ENCODE measurements at places on chromosomes 4 and X. TPM values are rescaled to one million over a fixed set of nuclear protein-coding genes. Genes with fewer than 3 reads are reported as not detected.

DNA sequence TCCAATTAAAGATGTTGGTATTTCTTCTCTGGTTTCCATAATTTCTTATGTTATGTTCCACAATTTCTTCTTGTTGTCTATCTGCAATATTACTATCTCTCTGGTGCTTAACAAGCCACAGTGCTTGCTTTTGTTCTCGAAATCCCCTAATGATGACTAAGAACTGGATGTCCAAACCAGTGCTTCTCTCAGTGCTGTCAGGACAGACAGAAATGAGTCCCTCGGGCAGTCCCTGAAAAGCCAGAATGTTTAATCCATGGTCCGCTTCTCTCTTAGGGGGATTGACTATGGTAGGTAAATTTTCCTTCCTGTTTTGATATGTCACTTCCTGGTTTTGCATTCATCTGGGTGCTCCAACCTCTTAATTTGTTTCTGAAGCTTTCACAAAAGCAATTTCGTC, 321.6 kb upstream of the PCDH10 start:
- no peak for DNase-seq

- peak; percentile 68 for DNase-seq
Observed at GRCh38 chrX:47093248-47093647, 15.0 kb downstream of the RGN start.

DNA sequence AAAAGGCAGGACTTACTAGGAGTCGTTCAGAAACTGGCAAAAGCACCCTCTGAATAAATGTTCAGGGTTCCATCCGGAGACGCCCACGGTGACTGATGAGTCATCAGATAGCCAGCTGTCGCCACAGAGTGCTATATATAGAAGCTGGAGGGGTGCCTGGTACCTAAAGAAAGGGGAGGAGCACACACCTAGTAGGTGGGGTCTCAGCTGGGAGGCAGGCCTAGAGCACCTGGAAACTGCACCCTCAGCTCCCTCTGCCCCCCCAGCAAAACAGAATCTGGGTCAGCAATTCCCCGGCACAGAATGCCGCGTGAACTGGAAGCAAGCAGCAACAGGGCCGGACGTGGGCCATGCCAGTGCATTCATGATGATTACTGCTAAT, 242.0 kb downstream of the BCOR start:
- no peak for DNase-seq

Gene PLK4
- 1.2 TPM for polyA plus RNA-seq

- peak; percentile 76 for DNase-seq
Observed at GRCh38 chr4:17324386-17324830, 187.5 kb downstream of the QDPR start.

Gene ATP2B3
- not detected for polyA plus RNA-seq

- DNase-seq, result no peak
Observed at GRCh38 chrX:101383679-101384205, 2.2 kb downstream of the BTK start.

- DNase-seq, result no peak
Observed at GRCh38 chrX:5979338-5979737, 249.3 kb downstream of the NLGN4X start.

GRCh38 chr4:48836658-48837057, 5.8 kb downstream of the OCIAD1 start:
- DNase-seq, result no peak

DNA sequence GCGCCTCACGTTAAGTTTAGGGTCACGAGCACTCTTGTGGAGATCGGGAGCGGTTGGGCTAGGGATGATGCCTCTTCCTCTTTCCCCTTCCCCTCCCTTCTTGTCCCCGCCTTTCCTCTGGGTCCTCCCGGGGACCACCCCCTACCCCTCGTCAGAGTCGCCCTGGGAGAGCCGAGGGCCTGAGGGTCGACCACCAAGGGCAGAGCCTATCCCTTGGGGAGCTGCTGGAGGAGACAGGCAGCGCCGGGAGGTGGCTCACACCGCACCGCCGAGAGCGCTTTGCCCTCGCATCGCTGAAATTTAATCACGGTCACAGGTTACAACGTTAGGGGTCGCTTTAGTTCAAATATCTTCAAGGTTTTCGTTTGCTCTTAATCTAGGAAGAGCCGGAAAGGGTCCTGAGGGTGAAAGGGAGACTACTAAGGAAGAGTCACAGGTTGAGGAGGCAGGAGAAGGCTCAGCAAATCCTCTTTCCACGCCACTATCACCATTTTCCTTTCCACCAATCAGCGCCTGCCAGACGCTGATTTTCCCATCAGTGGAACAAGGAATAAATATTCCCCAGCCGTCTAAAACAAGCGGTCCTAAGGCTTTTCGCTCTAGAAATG, 528 bp upstream of the SNCA start:
- peak; percentile 87 for DNase-seq

Gene GATA1
- 0.63 TPM for polyA plus RNA-seq

DNA sequence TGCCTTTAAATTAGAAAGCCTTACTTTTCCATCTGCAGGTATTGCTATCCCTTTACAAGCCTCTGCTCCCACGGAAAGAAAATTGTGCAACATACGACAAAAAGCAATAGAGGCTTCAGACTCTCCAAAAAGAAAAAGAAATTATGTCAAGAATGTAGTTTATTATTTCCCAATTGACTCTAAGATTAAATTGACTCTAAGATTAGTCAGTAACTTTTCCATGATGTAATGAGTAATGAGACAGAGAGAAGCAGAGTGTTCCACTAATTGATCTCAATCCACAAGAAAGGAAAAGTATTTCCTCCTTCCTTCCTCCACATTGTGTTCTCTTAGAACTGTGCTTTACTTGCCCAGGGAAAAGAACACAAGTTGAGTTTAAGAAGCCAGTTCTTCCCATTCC, 345.7 kb upstream of the HS3ST1 start:
- DNase-seq, result no peak

- no peak for DNase-seq
Observed at GRCh38 chrX:14802943-14803710, 69.7 kb downstream of the FANCB start.

Gene PRDM5
- 3.3 TPM for polyA plus RNA-seq

- DNase-seq, result no peak
Observed at GRCh38 chr4:6334203-6334887, 64.7 kb downstream of the WFS1 start.

DNA sequence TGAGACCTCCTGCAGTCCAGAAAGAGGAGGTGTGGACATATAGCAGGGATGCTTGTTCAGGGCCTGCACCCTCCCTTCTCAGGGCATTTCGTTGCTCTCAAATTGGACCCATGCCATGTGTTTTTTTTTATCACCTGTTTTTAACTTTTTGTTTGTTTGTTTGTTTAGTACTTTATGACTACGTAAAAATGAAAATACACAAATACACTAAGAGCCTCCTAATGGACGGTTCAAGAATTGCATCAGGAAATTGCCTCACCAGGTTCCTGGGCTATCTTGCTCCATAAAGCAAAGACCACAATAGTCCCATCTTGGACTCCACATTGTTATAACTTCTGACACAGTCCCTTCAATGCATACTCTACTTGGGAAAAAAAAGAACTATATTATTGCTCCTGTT, 1685.9 kb upstream of the TENM3 start:
- DNase-seq, result no peak

DNA sequence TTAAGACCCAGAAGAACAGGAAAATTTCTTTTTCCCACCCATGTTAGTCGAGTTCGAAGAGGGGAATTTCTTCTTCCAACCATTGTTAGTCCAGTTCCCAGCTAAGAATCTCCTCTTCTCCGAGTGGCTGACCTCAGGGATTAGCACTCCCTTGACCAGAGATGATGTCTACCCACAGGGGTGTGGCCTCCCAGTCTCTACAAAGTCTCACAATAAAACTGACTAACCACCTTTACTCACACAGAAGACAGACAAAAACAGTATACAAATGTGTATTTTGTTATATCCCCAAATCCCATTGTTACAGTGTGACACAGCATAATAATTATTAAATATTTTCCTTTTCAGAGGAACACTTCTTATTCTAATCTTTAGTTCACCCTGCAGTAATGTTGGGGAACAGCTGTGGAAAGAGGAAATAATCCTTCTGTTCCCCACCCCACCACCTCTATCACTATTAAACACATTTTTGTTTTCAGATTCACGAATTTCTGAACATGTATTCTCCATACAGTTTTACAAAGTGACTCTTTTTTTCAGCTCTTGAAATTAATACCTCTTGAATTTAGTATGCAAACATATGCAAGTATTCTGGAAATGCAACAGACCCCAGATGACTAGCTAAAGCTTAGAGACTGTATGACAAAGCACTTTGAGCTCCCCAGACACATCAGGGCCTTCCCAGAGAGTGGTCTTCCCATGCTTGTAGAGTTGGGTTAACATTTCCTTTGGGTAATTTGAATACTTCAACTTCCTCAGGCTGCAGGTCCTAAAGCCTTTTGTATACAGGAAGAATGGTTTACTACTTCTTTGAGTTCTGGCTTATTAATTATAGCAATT, 62.5 kb upstream of the NFKB1 start:
- no peak for DNase-seq

- peak; percentile 93 for DNase-seq
Observed at GRCh38 chrX:37349221-37350033, at the start of gene PRRG1. TSS of gene PRRG1 (plus strand) at chrX:37349364. CDS start at chrX:37406250, 56,886 bp downstream.

Gene CACNA1F
- polyA plus RNA-seq, result 0.41 TPM

Gene MEPE
- 0.02 TPM for polyA plus RNA-seq

Gene SPIN4
- 2.4 TPM for polyA plus RNA-seq

DNA sequence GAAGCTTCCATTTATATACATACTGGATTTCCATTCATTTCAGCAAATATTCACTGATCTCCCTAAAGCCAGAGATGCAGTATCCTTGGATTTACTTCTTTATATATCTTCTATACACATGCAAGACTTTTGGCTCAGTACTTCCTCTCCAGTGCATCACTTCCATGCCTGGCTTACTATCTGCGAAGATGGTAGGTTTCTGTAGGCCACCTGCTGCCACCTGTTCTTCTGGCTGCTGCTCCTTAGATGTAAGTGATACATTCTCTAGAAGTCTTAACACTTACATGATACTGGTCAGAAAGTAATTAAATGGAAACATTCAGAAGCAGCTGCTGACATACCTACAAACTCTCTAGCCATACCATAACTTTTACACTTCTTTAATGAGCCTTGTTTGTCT, 48.9 kb downstream of the TBC1D9 start:
- DNase-seq, result no peak

Gene GSTCD
- polyA plus RNA-seq, result 2.9 TPM

GRCh38 chr4:6422866-6423265, 49.5 kb downstream of the PPP2R2C start:
- no peak for DNase-seq

DNA sequence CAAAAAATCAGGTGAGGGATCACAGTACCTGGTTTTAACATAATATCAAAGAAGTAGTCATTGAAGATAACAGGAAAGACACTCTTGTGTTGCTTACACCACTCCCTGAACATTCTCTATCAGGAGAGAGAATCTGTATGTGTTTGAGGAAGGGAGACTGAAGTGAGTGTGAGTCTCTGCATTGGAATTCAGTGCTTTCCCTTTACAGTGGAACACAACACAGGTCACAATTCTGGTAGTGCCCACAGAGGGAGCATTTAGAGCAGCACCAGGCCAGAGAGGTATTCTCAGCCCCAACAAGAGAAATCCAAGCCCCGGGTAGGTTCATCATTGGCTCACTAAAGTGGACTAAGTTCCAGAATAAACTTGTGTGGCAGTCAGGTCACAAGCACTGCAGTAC, 64.7 kb upstream of the UBQLN2 start:
- DNase-seq, result no peak

GRCh38 chrX:115939070-115939469, 231.5 kb upstream of the AGTR2 start:
- no peak for DNase-seq

DNA sequence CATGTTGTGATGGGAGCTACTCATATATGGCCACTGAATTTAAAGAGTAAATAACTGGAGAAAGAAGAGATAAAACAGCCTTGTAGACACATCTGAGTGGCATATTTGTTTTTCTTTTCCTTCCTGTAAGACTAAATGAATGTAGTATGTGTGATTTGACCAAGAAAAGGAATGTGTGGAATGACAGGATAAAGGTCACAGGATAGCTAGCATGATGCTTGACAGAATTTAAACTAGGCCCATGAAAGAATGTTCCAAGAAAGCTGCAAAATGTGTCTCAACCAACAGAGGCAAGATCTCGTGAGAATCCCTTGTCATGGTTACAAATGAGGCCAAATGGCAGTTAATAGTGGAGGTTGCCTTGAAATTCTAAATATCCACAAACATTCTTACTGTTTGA, 137.0 kb downstream of the KCNIP4 start:
- DNase-seq, result no peak

GRCh38 chrX:136162827-136163570, 15.7 kb downstream of the FHL1 start:
- peak; percentile 29 for DNase-seq

Gene TNMD
- not detected for polyA plus RNA-seq

DNA sequence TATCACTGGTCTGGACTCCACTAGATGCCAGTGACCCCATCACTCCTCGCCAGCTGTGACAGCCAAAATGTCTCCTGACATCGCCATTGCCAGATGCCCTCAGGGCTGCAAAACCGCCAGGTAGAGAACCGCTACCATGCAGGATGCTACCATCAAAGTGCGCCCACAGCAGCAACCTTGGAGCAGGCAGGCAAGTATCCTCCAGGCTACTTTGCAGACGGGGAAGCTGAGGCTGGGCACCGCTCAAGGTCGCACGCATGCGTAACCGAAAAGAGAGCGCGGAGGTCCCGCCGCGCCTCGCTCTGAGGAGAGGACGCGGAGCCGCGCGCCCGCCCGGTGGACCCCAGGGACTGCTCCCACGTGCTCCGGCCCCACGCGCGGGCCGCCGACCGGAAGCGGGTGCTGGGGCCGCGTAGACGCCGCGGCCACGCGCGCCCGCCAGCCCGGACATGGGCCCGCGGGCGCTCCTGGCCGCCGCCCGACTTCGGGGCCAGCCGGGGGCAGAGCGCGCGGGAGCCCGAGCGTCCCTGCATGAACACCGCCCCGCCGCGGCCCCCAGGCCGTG, at the start of gene STS:
Gene STS (plus strand): TSS at position 300 of the 565 bp plus-strand sequence. CDS start 105,488 bp downstream, outside the sequence.
- no peak for DNase-seq

GRCh38 chr4:185878633-185879032, 66.6 kb upstream of the SORBS2 start:
- DNase-seq, result no peak

- DNase-seq, result peak; percentile 84
Observed at GRCh38 chrX:134171661-134172587, 65.1 kb upstream of the CCDC160 start.

DNA sequence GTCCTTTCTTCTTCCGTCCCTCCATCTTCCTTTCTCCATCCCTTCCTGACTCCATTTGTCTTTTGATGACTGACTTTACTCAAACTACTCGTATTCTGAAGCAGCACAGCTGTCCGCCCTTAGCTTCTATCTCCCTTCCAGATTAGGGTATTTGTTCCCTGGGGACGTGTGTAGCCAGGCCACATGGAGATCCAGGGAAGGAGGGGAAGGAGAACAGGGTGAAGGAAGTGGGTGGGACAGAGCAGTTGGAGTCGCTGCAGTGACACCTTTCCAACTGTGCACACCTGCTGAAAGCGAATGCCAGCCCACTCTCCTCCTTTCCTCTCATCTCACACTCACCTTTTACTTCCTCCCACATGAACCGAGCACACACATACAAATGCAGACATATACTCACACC, 323.8 kb downstream of the DCTD start:
- no peak for DNase-seq

- no peak for DNase-seq
Observed at GRCh38 chr4:162360369-162361149, 196.8 kb upstream of the FSTL5 start.

Gene DHX15
- polyA plus RNA-seq, result 60.3 TPM

GRCh38 chrX:115889121-115889890, 281.2 kb upstream of the AGTR2 start:
- DNase-seq, result no peak

Gene CHIC2
- 12.6 TPM for polyA plus RNA-seq

Gene FAM53A
- polyA plus RNA-seq, result 1.4 TPM

All from lung (tissue), 17 donors.